Amygdala (tissue), 56 donors: ENCODE measurements at places on chromosomes 12 and 14.
A peak's percentile ranks its signal among the peaks of the same experiment; 100 is the strongest.

- DNase-seq, result no peak
These were observed 9.3 kb upstream of the DLK1 start for GRCh38 chr14:100717386-100717785.

GRCh38 chr14:70077720-70078119 lies 111.0 kb downstream of the SLC8A3 start:
- DNase-seq, result no peak

GRCh38 chr14:80055667-80056496 lies 155.4 kb downstream of the DIO2 start:
- no peak for DNase-seq

GRCh38 chr14:96285667-96286066 lies 29.7 kb downstream of the BDKRB1 start:
- DNase-seq, result no peak

GRCh38 chr12:83046019-83046418 lies 359.3 kb downstream of the TMTC2 start:
- no peak for DNase-seq

- no peak for DNase-seq
These were observed 973.3 kb upstream of the TMEM132C start for GRCh38 chr12:127293507-127294310.

DNA sequence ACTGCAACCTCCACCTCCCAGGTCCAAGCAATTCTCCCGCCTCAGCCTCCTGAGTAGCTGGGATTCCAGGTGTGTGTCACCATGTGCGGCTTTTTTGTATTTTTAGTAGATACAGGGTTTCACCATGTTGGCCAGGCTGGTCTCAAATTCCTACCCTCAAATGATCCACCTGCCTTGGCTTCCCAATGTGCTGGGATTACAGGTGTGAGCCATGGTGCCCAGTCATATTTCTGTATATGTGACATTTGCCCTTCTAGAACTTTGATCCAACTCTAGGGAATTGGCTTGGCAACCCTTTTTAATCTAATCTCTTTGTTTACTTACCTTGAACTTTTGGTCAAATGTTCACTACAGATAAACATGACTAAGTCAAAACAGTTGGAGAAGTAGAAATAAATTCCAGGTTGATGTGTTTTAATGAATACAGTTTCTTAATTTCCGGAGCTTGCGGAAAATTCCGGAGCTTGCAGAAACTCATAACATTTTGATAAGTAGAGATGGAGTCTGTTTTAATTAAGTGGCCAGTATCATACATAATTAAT lies 11.5 kb upstream of the PEBP1 start:
- DNase-seq, result no peak

GRCh38 chr12:1841586-1842182 lies 21.3 kb downstream of the LRTM2 start:
- no peak for DNase-seq

DNA sequence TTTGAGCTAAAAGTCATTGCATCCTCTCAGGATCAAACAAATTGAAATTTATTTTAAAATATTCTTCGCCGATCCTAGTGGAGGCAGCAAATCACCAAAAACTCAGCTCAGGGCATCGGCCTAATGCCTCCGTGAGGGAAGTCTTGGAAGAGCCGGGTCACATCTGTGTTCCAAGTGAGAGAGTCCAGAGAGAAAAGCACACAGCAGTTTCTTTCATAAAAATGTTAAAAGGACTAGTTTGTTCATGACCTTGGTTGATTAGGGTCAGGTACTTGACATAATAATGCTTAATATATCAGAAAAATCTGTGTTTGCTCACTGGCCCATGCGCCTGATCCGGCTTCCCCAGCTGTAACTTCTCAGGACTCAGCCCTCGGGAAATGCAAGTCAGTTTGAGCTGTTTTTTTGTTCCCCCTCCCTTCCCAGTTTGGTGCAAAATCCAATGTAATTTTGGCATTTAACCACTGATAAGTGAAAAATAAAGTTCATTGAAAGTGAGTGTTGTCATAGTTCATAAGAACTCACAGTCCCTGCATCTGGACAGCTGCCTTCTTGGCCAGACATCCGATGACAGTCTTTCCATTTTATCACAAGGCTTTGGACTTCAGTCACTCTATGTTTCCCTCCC lies 161.7 kb downstream of the CAND1 start:
- no peak for DNase-seq

DNA sequence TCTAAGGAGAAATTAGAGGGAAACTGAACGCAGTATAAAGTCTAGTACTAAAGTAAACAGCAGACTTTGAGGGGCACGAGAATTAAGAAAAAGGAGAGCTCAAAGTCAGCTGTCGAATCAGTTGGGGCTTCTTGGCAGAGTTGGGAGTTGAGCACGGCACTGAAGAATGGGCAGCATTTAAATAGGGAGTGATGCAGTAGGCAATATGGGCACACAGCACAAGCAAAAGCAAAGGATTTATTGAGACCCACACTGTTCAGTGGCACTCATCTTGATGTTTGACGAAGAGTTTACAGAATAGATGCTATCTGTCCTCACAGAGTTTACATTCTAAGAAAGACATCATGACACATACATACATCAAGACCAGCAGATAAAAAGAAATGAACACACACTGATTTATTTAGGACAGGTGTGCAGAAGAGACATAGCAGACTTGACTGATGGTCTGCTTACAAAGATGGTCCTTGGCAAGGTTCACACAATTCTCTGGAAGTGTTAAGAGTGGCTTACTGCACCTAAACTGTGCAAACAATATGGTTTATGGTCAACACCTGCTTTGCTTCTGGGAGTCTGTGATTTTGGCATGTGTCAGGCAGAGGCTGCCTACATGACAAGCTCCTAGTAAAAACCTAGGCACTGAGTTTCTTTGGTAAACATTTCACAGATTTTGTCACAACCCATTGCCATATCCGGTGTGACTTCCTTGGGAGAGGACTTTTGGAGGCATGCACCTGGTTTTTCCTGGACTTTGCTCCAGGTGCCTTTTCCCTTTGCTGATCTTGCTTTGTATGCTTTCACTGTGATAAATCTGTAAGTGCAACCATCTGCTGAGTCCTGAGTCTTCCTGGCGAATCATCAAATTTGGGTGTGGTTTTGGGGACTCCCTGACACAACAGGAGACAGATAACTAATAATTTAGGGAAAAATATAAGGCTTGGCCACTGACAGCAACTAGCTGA lies 26.3 kb downstream of the ALKBH1 start:
- DNase-seq, result no peak

DNA sequence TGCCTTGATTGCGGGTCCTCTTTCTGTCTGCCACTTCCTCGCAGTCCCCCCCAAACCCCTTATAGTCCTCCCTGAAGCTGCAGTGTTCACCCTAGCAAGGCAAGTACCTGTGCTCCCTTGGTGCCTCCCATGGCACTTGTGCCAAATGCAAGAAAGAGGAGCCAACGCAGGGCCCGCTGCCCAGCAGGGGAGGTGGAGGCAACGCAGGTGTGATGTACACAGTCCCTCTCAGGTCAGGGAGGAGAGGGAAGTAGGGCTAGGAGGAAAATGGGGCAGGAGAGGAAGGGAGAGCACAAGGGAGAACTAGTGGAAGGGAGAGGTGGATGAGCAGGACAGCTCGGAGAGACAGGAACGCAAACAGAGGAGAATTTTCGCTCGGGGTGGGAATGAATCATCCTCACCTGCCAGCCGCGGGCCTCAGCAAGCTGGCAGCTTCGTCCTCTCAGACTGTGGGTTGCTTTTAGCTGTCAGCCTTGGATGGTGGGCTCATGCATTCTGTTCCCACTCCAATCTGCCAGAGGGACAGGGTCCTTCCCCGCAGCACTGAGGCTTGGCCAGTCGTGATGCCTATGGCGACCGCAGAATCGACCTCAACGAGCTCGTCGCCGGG lies 357.0 kb downstream of the CACNA1C start:
- no peak for DNase-seq

- no peak for DNase-seq
These were observed 24.7 kb upstream of the HIF1A start for GRCh38 chr14:61670576-61670975.

- DNase-seq, result peak; percentile 4
These were observed 203.6 kb downstream of the NOVA1 start for GRCh38 chr14:26394150-26394810.

DNA sequence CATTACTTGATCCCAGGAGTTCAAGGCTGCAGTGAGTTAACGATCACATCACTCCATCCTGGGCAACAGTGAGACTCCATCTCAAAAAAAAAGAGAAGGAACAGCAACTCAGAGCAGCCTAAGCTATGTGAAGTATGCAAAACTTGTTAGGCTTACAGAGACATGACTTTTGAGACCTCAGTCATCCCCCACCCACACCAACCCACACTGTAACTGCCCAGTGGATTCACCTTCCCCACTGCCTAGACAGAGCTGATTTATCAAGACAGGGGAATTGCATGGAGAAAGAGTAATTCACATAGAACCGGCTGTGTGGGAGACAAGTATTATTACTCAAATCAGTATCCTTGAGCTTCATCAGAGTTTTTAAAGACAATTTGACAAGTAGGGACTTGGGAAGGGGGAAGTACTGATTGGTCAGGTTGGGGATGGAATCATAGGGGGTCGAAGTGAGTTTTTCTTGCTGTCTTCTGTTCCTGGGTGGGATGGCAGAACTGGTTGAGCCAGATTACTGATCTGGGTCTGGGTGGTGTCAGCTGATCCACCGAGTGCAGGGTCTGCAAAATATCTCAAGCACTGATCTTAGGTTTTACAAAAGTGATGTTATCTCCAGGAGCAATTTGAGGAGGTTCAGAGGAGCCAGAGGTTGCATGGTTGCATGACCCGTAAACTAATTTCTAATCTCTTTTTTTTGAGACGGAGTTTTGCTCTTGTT lies 6.2 kb upstream of the WDR89 start:
- DNase-seq, result no peak

DNA sequence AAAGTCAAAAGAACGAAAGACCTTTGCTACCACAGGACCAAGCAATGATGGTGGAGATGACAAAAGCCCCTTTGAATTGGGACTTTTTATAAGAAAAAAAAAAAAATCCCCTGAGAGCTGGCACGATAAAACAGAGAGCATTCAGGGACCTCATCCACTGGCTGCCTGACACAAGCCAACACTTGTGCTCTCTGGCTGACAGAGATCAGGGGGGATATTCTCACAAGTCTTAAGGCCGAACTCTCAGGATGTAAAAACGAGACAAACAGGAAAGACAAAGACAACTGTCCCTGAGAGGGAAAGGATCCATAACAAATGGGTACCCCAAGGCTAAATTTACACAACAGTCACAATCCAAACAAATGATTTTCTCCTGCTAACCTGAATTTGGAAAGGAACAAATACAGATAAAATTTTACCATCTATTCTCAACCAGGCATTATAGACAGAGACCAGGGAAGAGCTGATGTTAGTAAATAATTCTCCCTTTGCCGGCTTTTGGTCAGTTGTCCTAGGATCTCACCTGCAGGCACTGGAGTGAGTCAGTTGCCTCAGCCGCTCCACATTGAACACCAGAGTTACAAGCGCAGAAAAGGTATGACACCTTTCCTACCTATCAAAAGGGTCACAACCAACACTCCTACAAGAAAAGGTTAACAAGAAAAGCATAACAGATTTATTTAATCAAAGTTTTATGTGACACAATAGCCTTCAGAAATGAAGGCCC lies 37.9 kb upstream of the GARIN6 start:
- no peak for DNase-seq

DNA sequence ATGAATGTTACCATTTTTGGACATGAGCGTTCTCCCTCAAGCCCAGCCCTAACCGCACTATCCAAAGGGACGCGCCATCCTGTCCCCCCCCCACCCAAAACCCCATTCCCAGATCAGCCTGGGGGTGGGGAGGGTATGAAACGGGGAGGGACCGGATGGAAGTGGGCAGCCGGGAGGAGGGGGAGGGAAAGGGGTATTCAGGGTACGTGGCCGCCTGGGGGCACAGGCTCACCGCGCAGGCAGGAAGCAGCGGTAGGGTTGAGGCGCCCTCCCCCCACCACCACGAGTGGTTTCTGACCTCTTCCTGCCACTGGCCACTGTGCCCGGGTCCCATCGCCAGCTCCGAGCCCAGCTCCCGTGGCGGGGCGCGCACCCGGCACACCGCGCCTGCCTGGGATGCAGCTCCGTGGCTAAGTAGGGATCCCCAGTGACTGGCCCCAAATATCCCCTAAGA lies 1.4 kb downstream of the ACTN1 start:
- DNase-seq, result no peak

GRCh38 chr14:52692248-52692962 lies 3.0 kb downstream of the ERO1A start:
- no peak for DNase-seq

DNA sequence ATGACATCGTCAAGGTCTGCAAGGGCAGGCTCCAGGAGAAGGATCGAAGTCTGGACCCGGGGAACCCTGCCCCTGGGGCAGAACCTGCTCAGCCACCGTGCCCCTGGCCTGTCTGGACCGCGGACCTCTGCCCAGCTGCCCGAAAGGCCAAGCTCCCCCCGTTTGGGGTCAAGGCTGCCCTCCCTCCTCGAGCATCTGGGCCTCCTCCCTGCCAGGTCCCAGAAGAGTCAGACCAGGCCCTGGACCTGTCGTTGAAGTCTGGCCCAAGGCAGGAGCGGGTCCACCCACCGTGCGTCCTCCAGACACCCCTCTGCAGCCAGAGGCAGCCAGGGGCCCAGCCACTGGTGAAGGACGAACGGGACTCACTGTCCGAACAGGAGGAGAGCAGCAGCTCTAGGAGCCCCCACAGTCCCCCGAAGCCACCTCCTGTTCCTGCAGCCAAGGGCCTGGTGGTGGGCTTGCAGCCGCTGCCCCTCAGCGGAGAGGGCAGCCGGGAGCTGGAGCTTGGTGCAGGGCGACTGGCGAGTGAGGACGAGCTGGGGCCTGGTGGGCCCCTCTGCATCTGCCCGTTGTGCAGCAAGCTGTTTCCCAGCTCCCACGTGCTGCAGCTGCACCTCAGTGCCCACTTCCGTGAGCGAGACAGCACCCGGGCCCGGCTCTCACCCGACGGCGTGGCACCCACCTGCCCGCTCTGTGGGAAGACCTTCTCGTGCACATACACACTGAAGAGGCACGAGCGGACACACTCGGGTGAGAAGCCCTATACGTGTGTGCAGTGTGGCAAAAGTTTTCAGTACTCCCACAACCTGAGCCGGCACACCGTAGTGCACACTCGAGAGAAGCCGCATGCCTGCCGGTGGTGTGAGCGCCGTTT lies 856 bp downstream of the ZBTB42 start:
- DNase-seq, result no peak
